ENCODE measurements at places on chromosomes 12 and 14.
A peak's percentile ranks its signal among the peaks of the same experiment; 100 is the strongest.

DNA sequence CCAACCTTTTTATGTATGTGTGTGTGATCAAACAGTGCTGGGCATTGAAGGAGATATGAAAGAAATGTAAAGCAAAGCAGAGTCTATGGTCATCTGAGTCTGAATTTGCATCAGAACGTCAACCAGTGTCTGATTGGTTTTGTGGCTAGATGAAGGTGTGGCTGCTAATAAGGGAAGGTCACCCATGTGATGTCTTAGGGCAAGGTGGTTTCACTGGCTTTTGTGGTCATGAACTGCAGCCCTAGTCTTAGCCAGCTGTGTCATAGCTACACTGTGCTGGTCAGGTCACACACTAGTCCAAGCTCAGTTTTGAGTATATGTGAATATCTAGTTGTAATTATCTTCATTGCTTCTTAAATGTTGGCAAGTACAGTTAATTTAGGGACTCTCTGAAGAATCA is 105.8 kb downstream of the TGFB3 start:
- no peak for DNase-seq

- DNase-seq, result no peak
These were observed 217.3 kb downstream of the C12orf75 start for GRCh38 chr12:105547786-105548185.

GRCh38 chr12:70044167-70044566 is 199.1 kb upstream of the CNOT2 start:
- peak; percentile 65 for DNase-seq

DNA sequence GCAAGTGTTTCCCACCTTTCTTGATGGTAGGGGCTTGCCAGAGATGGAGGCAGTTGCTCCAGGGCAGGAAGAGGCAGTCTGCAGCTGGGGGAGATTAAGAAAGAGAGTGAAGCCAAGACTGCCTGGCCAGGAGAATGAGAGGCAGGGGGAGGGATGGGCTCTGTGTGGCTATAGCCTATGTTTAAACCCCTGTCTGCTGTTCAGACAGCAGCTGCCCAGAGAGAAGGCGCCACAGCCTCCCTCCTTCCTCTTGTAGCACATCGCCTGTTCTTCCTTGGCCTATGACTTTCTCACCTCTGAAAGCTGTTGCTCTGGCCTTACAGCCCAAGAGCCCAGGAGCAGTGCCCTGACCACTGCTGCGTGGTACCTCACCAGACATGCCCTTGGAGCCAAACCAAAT is 61.7 kb downstream of the EMP1 start:
- no peak for DNase-seq

GRCh38 chr14:68195126-68195525 is 375.5 kb downstream of the RAD51B start:
- DNase-seq, result no peak

DNA sequence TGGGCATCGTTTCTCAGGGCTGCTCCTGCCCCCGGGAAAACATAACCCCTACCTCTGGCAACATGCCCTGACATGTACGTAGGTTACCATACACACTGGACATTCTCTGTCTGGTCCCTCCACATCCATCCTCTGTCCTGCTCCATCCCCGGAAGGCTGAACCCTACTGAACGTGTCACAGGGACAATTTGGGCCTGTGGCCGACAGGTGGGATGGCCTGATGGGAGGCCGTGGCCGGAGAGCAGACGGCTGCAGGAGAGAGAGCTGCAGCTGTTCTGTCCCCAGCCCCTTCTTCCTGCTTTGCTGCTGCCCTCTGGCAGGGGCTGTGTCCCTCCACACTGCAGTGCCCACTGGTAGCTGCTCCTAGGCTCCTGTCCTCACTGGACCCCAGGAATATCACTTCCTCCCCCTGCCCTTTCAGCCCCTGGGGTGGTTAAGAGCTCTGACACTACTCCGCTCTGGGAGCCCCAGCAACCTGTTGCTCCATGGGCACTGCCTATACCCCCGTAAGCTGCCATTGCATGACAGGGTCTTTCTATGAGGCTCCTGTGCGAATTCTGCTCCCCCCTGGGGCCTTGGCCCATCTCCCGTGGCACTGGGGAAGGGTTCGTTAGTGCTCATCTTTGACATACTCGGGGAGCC is 125.6 kb downstream of the RBM19 start:
- DNase-seq, result no peak

DNA sequence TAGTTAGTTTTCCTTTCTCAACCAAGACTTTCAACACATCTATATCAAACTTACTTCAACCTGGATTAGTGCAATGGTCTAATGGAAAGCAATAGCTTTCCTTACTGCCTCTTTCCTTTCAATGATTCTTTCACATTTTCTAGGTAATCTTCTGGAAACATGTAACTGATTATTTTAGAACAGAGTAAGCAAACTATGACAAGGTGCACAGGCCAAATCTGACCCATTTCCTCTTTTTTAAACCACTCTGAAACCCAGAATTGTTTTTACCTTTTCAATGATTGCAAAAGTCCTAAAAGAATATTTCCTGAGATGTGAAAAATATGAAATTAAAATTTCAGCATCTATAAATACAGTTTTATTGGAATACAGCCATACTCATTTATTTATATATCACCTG is 81.6 kb upstream of the TMTC2 start:
- no peak for DNase-seq

- DNase-seq, result peak; percentile 100
These were observed 192.6 kb upstream of the HMGA2 start for GRCh38 chr12:65631621-65632111.

DNA sequence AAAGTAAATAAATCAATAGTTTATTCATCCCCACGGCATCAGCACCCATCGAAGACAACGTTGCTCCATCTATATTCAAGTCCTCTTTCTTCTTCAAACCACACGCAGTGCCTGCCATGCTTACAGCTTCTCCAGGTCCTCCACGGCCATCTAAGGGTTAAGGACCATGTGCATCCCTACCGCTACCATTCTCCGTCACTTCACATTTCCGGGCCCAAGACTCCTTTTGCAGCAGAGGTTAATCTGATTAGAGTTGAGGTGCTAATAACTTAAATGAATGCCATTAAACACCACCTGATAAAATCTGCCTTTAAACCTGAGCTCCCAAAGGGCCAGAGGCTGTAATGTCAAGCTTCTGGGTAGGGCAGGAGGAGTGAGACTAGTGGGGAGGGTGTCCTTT is 79.7 kb upstream of the CCND2 start:
- no peak for DNase-seq

DNA sequence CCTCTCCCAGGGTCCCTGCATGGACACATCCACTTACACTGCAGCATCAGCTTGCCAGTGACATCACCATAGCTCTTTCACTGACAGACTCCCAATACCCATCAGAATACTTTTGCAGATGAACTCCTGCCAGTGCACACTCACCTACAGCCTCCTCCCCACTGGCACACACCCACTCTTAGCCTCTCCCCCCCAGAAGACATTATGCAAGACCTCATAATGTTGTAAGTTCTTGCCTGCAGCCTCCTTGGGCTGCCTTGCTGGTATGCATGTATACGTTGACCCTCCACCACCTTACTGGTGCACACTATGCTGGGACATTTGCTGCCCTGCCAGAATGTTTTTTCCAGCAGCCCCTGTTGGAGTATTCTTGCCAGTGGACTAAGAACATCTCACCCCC is 324.2 kb downstream of the AEBP2 start:
- no peak for DNase-seq

- peak; percentile 16 for DNase-seq
These were observed 97.1 kb upstream of the CDKN3 start for GRCh38 chr14:54299410-54300363.

- DNase-seq, result peak; percentile 65
These were observed 59.7 kb upstream of the NAP1L1 start for GRCh38 chr12:76144245-76144549.

DNA sequence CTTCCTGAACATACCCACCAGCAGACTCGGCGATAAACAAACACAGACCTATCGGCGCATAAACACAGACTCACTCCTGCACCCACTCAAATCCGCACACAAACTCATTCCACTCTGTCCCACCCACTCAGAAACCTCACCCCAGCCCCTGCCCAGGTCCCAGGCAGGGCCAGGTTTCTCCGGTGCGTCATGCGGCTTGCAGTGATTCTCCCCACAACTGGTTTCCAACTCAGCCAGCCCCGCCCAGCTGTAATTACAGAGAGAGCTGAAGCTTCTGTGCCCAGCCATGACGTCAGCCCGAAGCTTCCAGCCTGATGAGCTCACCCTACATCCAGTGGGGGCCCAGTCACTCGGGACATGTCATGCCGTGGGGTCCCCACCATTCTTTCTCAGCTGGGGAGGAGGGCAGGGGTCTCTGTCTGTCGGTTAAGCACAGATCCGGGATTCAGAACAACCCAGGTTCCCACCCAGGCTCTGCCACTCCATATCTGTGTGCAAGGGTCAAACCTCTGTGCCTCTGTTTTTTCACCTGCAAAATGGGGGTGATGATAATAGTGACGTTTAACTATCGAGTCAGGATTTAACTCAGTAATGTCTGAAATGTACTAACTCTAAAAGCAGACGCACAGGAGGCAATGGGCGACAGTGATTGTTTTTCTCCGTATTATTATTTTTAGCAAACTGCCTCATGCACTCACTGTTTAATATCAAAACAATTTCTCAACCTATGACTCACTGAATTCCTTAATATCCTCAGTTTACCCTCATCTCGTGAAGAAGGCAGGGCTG is 2.3 kb upstream of the HSPB8 start:
- peak; percentile 93 for DNase-seq

GRCh38 chr12:42166501-42166900 is 21.8 kb upstream of the GXYLT1 start:
- peak; percentile 84 for DNase-seq

GRCh38 chr14:55449116-55449515 is 8.7 kb upstream of the TBPL2 start:
- no peak for DNase-seq

DNA sequence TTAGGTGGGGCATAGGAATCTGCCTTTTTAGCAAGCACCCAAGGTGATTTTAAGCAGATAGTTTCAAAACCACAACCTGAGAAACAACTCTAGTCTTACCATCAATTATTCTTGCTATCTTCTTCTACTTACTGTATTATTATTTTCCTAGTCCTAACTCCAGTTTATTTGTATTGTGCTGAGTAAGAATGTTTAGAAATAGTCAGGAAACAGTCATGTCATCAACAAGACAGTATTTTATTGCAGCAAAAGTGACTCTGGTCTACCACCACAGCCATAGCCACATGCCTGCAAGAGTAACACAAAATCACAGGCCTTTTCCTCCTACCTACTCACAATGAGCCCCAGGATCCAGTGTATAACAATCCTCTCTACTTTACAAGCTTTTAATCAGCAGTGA is 46.3 kb upstream of the FLRT2 start:
- no peak for DNase-seq

DNA sequence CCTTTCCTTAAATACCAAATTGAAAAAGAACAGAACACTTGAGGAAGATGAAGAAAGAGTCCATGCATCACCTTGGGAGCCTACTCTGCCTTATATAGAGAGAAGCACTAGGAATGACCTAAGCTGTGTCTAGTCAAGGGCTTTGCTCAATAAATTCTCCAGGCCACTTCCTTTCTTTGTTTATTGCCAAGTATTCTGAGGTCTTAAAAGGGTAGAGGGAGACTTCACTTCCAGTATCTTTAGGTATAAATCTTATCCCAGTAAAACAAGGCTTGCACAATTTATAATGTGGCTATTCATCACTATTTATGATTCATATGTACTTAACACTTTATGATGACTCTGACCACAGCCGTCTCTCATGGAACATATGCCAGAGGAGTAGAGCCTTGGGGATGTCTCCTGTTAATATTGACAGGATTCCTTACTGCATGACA is 85.1 kb upstream of the ARHGAP5 start:
- peak; percentile 98 for DNase-seq

- peak; percentile 41 for DNase-seq
These were observed 174.7 kb upstream of the DAAM1 start for GRCh38 chr14:59013672-59014298.

DNA sequence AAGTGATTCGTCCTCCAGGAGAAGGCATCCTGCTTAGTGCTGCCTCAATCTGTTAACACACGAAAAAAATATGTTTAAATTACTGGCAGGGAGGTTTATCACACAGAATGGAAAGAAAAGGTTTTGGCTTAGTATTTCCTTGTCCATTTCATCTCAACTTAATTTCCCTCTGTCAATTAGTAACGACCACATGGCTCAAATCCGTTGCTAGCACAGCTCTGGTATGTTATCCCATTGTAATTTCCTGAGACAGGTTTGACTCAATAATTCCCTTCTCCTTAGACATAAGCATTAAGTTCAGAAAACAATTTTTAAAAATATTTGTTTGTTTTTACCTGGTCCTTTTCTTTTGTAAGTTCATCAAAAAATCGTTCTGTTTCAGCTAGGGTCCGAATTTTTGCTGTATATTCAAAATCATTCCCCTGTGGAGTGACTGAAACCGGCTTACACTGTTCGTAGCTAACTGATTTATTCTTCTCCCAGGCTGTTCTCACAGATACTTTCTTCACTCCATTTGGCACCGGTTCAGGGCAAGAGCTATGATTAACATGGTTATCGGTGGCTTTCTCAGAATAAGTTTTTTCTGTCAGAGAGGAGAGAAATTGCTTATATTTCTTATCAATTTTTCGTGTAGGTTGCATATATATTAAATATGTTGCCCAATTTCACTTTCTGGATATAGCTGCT is 10.1 kb upstream of the PITPNM2 start:
- DNase-seq, result no peak

DNA sequence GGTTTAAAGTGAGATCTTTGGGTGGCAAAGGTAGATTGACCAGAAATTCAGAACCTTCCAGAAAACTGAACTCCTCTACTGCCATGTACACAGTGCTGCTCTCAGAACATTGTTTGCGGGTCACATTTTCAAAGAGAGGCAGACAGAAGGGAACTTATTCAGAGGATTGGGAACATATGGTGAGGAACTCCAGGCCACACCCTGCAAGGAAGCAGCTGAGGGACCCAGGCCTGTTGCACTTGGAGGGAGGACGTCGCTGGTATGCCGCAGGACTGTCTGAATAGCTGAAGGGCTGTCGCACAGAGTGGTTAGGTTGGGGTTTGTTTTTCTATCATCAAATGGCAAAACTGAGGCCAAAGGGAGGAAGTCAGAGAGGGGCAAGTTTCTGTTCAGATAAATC is 441.1 kb downstream of the DPF3 start:
- no peak for DNase-seq

- peak; percentile 41 for DNase-seq
These were observed 66.3 kb downstream of the CKB start for GRCh38 chr14:103456167-103456835.

GRCh38 chr12:123867141-123867540 is 105.0 kb downstream of the DNAH10 start:
- no peak for DNase-seq

GRCh38 chr12:12979126-12979525 is 20.9 kb downstream of the HEBP1 start:
- DNase-seq, result peak; percentile 53
